ENCODE measurements at places on chromosomes 7 and 10. TPM values are rescaled to one million over a fixed set of nuclear protein-coding genes. Genes with fewer than 3 reads are reported as not detected.

Gene PIP
- total RNA-seq = not detected

Gene FAM171A1
- total RNA-seq = 10.4 TPM

Gene NEBL
- 14.7 TPM for total RNA-seq

Gene ZNF783
- total RNA-seq = 6.9 TPM

Gene LRRD1
- total RNA-seq = not detected

DNA sequence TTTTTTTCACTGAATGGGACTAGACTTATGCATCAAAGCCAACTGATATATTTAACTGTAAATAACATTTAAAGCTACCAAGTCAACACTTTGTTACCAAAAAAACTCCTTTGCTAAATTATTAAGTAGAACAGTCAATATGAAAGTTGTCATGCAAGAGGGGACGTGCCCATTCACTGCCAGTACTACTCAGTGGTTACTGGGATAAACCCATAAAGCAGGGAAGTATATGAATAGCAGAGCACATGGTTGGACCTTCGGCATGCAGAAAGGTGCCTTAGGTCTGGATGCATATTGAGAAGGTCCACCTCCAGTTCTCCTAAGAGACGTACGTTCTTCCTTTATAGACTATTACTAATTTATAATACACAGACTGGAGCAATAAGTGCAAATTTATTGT is 120.1 kb downstream of the SVOPL start:
- H3K27me3 ChIP-seq = no peaks in the 10 kb centered on the region
- no peak for DNase-seq
- no peak overlapping the region for H3K27ac ChIP-seq

- H3K27me3 ChIP-seq = no peaks in the 10 kb centered on the region
- no peak overlapping the region for H3K27ac ChIP-seq
- DNase-seq = no peak
- H3K36me3 ChIP-seq = no peaks in the 10 kb centered on the region
- no peak overlapping the region for H3K4me3 ChIP-seq
Measured at GRCh38 chr7:15816835-15817426, 130.4 kb upstream of the MEOX2 start.

DNA sequence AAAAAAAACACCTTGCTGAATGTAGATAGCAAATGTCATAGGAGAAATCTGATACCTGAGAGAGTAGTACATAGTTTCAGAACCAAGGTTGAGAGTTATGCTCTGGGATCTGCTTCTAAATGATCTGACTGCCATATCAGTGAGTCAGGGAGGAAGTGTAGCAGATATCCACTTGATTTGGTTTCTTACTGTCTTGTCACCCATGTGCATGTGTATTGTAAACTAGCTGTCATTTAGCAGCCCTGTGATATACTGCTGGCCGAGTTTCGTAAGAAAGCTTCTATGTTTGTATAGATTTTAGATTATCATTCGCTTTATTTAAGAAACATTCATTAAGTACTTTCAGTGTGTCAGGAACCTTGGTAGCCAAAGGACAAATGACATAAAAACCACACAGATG is 42.0 kb downstream of the SP4 start:
- no peaks in the 10 kb centered on the region for H3K36me3 ChIP-seq
- no peak overlapping the region for H3K4me3 ChIP-seq
- DNase-seq = no peak
- H3K27me3 ChIP-seq = no peaks in the 10 kb centered on the region
- no peak overlapping the region for H3K27ac ChIP-seq

DNA sequence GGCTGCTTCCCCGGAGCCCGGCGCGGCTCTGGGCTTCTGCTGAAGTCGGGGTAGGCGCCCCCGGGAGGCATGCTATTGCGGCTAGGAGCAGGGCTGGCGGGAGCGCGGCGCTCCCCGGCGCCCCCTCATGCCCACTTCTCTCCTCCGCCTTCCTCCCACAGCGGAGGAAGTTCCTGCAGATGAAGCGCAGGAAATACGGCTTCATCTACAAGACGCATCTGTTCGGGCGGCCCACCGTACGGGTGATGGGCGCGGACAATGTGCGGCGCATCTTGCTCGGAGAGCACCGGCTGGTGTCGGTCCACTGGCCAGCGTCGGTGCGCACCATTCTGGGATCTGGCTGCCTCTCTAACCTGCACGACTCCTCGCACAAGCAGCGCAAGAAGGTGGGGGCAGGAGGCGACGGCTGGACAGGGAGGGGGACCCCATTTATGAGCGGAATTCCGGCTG is 479 bp downstream of the CYP26A1 start:
- peaks cover 11% of the 10 kb centered on the region for H3K4me1 ChIP-seq
- H3K4me3 ChIP-seq = peak overlapping the region; percentile 76
- H3K27me3 ChIP-seq = peaks cover 16% of the 10 kb centered on the region
- no peak overlapping the region for H3K27ac ChIP-seq
- no peaks in the 10 kb centered on the region for H3K36me3 ChIP-seq

GRCh38 chr10:70494966-70495365 is 16.4 kb downstream of the PALD1 start:
- no peaks in the 10 kb centered on the region for H3K4me1 ChIP-seq
- no peaks in the 10 kb centered on the region for H3K36me3 ChIP-seq
- no peak overlapping the region for H3K27ac ChIP-seq
- no peak for DNase-seq

DNA sequence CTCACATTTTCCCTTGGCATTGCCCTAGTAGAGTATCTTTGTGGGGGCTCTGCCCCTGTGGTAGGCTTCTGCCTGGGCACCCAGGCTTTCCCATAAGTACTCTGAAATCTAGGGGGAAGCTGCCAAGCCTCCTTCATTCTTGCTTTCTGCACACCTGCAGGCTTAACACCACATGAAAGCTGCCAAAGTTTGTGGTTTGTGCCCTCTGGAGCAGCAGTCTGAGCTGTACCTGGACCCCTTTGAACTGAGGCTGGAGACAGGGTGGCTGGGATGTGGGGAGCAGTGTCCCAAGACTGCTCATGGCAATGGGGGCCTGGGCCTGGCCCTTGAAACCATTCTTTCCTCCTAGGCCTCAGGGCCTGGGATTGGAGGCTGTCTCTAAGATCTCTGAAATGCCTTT is 35.0 kb upstream of the TMEM273 start:
- peaks cover 7% of the 10 kb centered on the region for H3K27me3 ChIP-seq
- H3K36me3 ChIP-seq = no peaks in the 10 kb centered on the region
- H3K4me1 ChIP-seq = peaks cover 20% of the 10 kb centered on the region
- H3K27ac ChIP-seq = no peak overlapping the region
- H3K4me3 ChIP-seq = no peak overlapping the region

- H3K4me1 ChIP-seq = no peaks in the 10 kb centered on the region
- no peak overlapping the region for H3K4me3 ChIP-seq
- no peak for DNase-seq
- no peak overlapping the region for H3K27ac ChIP-seq
Measured at GRCh38 chr10:43846968-43847367, 198.3 kb upstream of the ZNF32 start.

GRCh38 chr10:112022196-112022595 is 161.4 kb downstream of the GPAM start:
- H3K36me3 ChIP-seq = no peaks in the 10 kb centered on the region
- DNase-seq = no peak
- H3K27ac ChIP-seq = no peak overlapping the region
- H3K27me3 ChIP-seq = no peaks in the 10 kb centered on the region

GRCh38 chr10:82277591-82277990 is 402.6 kb downstream of the NRG3 start:
- H3K4me3 ChIP-seq = no peak overlapping the region
- no peaks in the 10 kb centered on the region for H3K4me1 ChIP-seq
- DNase-seq = no peak
- H3K27ac ChIP-seq = no peak overlapping the region

DNA sequence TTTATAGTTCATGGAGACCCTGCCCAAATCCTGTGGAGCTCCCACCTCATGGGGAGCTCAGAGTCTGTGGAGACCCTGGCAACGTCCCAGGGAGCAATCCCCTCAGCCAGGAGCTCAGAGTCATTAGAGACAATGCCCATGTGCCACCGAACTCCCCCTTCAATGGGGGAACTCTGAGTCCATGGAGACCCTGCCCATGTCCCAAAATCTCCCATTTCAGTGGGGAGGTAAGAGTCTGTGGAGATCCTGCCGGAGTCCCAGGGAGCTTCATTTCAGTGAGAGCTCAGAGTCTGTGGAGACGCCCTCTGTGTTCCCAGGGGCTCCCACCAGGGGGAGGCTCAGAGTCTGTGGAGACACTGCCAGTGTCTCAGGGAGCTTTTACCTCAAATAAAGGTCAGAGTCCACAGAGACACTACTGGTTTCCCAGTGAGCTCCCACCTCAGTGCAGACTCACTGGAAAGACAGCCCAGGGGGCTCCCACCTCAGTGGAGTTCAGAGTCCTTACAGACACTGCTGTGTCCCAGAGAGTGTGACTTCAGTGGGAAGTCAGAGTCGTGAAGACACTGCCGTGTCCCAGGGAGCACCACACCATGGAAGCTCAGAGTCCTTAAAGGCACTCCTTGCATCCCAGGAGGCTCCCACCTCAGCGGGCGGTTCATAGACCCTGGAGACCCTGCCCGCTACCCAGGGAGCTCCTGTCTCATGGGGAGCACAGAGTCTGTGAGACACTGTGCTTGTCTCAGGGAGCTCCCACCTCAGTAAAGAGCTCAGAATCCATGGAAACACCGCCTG is 5.0 kb downstream of the MYO1G start:
- no peak overlapping the region for H3K27ac ChIP-seq
- no peaks in the 10 kb centered on the region for H3K4me1 ChIP-seq
- H3K36me3 ChIP-seq = no peaks in the 10 kb centered on the region
- H3K27me3 ChIP-seq = no peaks in the 10 kb centered on the region

- H3K4me1 ChIP-seq = peaks cover 31% of the 10 kb centered on the region
- H3K4me3 ChIP-seq = no peak overlapping the region
- H3K27me3 ChIP-seq = no peaks in the 10 kb centered on the region
- no peaks in the 10 kb centered on the region for H3K36me3 ChIP-seq
- no peak for DNase-seq
Measured at GRCh38 chr10:124150807-124151417, 57.5 kb upstream of the CHST15 start.

GRCh38 chr10:289581-289980 is 154.3 kb downstream of the ZMYND11 start:
- H3K36me3 ChIP-seq = no peaks in the 10 kb centered on the region
- H3K27me3 ChIP-seq = no peaks in the 10 kb centered on the region
- DNase-seq = no peak
